Common myeloid progenitor, CD34-positive (primary cell): ENCODE measurements at places on chromosomes 3 and 15.
A peak's percentile ranks its signal among the peaks of the same experiment; 100 is the strongest.

DNA sequence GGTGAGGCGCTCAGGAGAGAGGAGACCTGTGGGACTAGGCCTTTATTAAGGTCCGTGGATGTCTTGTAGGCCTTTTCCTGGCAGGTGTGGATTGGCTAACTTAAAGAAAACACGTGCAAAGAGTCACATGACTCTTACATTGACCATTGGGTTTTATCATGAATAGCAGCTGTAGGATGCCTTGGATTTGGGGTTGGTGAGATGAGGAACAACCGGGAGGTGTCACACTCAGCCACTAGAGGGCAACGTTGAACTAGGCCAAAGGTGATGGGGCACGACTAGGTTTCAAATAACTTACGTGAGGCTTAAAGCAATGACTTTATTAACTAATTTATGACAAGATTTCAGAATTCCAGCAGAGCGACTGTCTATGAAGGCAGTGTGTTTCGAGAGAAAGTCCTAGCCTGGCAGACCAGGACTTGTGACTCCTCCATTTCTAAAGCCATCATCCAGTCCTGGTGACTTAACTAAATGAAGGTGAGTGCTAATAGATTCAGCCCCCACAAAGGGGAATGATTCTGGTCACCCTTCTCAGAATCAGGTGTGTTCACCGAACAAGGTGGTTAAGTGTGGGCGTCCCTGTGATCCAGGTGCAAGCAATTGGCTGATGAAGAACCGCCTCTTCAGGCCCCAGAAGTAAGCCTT is 345.6 kb downstream of the MCTP2 start:
- peak; percentile 53 for DNase-seq

- DNase-seq = no peak
These were observed 481.4 kb upstream of the ALCAM start for GRCh38 chr3:104885214-104885814.

GRCh38 chr15:32990071-32990470 is 204.4 kb downstream of the FMN1 start:
- no peak for DNase-seq

- DNase-seq = peak; percentile 8
These were observed 941.5 kb downstream of the FHIT start for GRCh38 chr3:60309539-60310268.

- no peak for DNase-seq
These were observed 107.6 kb downstream of the RBPMS2 start for GRCh38 chr15:64667736-64668161.

DNA sequence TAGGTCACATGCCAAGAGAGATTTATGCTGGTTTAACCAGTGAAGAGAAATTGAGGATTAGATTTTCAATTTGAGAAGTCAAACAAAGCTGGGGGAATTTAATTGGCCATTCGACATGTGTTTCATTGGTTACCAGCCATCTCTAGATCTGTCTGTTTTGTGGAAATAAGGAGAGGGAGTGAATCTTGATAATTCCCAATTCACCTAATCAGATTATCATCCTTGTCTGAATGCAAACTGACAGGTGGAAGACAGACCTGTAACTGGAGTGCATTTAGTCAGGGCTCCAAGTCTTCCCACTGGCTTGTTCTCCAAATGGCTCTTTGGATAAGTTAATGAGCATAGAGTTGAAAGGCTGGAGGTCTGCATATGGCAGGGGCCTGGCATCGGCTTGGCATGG is 1049.3 kb downstream of the NTRK3 start:
- no peak for DNase-seq

DNA sequence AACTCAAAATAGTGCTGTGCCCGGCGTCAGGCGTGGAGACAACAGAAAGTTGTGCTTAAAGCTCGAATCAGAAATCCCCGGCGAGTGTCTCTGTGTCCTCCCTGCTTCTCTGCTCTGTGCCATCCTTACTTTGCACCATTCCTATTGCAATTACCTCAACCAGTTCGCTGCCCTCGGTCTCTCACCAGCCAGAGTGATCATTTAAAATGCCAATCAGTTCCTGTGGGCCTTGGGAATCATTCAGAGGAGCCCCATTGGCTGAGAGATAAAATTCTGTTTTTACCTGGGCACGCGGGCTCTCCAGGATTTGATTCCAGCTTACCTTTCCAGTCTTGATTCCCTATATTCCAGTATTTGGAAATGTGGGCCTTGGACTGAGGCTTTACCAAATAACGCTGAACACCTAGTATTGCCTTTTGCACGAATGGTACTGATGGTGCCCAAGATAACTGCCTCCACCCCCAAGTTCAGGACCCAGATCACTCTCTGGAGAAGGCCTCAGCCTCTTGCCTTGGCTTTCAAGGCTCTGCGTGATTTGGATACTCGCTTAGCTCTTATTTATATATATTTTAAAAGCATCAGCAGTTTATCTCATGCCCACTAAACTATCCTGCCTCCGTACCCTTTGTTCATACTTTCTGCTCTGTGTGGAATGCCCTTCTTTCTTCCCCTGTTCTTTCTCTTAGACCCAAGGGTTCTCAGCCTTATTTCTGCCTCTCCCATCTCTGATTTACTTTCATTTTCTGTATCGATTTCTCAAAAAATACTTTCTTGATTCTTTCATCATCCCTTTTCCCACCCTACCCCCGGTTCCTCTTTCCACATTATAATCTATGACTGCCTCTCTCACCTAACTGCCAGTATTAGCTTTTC is 863 bp downstream of the PSMA4 start:
- DNase-seq = no peak

- peak; percentile 2 for DNase-seq
These were observed 789.8 kb downstream of the ROBO1 start for GRCh38 chr3:78978037-78978436.
